ENCODE measurements at places on chromosomes 13 and 19.
A peak's percentile ranks its signal among the peaks of the same experiment; 100 is the strongest.

DNA sequence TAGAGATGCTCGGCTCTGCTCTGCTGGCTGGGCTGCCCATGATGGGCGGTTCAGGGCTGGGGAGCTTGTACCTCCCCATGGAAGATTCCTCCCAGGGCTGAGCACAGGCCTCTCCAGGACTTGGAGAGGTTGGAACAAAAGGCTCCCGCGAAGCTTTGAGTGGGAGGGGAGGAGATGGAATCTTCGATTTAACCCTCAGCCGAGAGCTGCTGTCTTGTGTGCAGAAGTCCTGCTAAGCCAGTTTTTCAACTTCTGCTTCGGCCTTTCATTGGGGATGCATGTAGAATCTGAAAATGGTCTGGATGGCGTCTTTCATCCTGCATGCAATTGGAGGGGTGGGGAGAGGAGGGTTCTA, 163.3 kb downstream of the KDM4B start:
- no peak for DNase-seq

- no peak for DNase-seq
Observed at GRCh38 chr13:111916201-111916600, 150.7 kb upstream of the SOX1 start.

DNA sequence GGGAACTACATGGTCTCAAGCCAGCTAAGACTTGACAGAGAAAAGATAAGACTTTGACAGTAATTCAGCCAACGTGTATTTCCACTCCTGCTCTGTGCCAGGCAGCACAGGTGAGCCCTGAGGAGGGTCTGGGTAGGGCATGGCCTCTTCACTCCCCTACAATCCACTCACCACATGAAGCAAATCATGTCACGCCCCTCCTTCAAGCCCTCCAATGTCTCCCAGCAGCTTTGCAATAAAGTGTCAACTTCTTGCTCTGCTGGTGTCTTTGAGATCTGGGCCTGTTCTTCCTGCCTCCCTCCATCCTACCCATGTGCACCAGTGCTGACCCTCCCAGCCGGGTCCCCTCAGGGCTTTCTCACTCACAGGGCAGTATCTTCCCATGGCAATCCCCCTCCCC, 58.5 kb downstream of the CCDC70 start:
- no peak for DNase-seq

- DNase-seq, result no peak
Observed at GRCh38 chr13:106656186-106656585, 88.2 kb upstream of the ARGLU1 start.

DNA sequence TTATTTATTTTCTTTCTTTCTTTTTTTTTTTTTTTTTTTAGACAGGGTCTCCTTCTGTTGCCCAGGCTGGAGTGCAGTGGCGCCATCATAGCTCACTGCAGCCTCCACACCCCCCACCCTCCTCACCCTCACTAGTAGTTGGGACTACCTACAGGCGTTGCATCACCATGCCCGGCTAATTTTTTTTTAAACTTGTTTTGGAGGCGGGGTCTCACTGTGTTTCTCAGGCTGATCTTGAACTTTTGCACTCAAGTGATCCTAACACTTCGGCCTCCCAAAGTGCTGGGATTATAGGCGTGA, 33.6 kb downstream of the GJA3 start:
- DNase-seq, result no peak

- DNase-seq, result peak; percentile 97
Observed at GRCh38 chr19:51552996-51553725, 17.9 kb upstream of the ZNF175 start.

- no peak for DNase-seq
Observed at GRCh38 chr13:99756281-99756680, 215.3 kb downstream of the ZIC5 start.

Data from GM23338 (cell line).